Effector CD8-positive, alpha-beta T cell (primary cell): ENCODE measurements at places on chromosomes 16 and 17.

DNA sequence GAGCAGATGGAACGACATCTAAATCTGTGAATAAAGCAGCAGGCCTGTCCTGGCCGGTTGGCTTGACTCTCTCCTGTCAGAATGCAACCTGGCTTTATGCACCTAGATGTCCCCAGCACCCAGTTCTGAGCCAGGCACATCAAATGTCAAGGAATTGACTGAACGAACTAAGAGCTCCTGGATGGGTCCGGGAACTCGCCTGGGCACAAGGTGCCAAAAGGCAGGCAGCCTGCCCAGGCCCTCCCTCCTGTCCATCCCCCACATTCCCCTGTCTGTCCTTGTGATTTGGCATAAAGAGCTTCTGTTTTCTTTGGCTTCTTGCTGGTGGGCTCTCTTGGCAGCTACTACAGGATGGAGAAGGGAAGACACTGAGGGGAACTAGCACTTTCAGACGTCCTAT, 4.1 kb upstream of the RSAD1 start:
- no peak for DNase-seq

DNA sequence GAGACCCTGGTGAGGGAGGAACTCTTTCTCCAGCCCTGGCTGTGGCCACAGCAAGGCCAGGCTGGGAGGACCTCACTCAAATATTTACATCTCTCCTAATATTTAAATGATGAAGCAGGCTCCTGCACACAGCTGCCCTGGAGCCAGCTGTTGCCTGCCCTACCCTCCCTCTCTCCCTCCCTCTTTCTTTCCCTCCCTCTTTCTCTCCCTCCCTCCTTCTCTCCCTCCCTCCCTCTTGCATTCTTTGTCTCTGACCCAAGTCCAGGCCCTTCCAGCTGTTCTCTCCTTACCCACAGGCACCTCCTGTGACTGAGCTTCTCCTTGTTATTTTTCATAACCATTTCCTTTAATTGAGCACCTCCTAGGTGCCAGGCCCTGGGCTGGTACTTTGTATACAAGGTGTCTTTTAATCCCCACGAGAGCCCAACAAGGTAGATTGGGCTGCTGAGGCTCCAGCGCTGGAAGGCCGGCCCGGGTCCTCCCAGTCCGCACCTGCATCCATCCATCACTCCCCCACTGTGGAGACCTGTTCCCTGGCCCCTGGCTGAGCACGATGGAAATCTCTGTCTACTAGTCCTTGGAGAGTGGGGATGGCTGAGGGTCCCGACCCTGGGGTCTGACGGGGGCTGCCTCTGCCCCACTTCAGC, 242.3 kb downstream of the SEC14L1 start:
- no peak for DNase-seq

DNA sequence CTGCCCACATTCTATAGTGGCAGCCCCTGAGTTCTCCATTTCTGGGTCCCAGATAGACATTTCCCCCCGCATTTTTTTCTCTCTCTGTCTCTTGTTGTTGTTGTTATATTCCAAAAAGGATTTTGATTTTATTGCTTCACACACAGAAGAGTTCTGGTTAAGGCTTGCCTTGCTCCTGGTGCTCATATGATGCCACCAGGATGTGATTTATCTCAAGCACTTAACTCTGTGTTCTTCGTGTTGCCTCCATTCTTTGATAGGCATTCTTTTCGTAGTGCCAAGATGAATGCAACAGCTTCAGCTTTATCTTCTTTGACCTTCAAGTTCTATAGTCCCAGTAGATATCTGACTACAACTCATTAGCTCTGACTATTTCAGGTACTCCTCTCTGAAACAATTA, 9.1 kb downstream of the ITGA3 start:
- no peak for DNase-seq

DNA sequence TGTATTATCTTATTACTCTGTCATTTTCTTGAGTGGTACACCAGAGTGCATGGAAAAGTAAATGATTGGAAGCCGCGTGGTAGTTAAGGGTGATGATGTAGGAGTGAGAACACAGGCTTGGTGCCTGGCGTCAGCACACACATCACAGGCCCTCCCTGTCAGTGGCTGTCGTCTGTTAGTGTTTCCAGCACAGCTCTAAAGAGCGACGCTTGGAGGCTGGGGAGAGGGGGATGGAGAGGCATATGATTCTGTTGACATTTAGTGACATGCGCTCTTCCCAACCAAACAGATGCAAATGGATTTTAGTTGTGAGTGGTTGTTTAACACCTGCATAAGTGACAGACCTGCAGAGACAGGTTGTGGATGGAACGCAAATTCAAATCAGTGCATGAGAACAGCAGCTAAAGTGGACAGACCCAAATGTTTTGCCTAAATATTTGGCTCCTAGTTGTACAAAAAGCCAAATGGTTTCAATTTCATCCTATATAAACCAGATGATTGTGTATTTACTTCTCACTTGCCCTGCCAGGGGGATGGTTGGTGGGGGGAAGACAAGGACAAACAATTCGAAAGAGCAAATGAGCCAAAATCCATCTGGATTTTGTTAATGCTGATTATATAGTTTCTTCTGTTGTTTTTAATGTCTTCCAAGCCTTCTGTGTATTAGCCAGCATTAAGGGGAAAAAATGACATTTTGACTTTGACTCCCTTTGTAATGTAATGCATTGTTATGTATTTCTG, 222.3 kb downstream of the WWOX start:
- no peak for DNase-seq

GRCh38 chr16:86215979-86216585, 294.2 kb upstream of the FOXF1 start:
- no peak for DNase-seq

GRCh38 chr17:81621494-81622130, 15.3 kb downstream of the NPLOC4 start:
- DNase-seq, result no peak

GRCh38 chr16:68446681-68447652, 1.3 kb downstream of the SMPD3 start:
- DNase-seq, result no peak

GRCh38 chr17:75933808-75934207, 7.0 kb downstream of the FBF1 start:
- no peak for DNase-seq

DNA sequence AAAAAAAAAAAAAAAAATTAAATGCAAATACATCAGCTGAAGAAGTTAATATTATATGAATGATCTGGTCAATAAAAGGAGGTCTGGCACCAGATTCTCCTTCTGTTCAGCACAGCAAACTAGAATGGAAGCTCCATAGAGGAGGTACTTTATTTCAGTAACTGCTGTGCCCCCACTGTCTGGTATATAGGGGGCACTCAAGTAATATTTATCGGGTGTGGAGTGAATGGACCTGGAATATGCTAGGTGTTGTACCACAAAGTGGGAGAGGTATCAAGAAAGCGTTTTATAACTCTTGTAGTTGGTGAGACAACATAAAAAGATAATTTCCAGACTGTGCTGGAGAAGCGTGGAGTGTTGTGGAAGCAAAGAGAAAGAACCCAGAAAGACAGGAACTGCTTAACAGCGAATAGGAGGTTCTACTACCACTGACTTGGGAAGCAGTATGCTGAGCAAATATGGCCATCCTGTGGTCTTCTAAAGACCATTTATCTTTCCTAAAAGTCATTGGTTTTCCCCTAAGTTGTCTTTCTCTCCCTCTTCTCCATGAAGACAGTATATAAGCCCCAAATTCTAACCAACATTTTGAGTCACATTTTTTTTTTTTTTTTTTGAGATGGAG, 12.2 kb upstream of the PRKCA start:
- no peak for DNase-seq

DNA sequence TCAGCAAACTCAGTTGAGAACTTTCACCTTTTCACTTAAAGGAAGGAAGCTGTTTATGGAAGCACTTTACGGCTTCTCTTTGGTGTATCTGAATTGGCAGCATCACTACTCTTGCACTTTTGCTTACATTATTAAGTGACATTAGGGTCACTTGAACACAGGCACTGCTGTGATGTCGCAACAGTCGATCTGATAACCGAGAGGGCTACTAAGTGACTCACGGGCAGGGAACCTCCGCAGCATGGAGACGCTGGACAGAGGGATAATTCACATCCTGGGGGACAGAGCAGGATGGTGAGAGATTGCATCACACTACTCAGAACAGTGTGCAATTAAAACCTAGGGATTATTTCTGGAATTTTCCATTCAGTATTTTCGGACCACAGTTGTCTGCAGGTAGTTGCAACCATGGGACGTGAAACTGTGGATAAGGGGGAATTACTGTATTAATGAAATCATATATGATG, 56.5 kb downstream of the DNAH2 start:
- DNase-seq, result no peak

DNA sequence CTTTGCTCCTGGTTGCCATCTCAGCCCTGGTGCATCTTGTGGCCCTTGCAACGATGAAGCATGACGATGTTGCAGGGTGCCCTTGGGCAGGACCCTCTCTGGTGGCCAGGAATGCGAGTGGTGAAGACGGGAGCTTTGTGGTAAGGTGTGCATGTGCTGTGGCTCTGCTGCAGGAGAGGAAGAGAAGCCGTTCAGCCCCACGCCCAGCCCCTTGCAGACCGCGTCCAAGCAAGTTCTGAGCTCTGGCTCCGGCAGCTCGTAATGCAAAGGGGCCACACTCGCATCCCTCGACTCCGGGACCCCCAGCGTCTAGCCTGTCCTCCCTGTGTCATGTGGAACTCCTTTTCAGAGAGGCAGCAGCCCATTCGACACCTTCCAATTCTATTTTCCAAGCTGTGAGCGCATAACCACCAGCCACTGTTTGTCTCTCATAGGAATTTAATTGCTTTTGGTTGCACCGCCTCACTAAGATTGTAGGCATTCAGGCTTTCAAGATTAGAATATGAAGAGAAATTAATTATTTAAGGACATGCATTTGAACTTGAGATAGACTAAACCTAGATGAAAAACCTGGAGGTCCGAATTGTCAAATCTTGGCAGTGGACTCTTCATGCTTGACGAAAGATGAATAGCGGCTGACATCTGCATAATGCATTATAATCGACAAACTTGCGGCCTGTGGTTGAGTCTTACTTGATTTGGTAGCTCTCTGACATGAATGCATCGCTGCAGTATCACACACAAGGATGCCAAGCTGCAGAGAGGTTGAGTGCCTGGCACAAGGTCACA, 21.1 kb upstream of the KCNG4 start:
- DNase-seq, result no peak

DNA sequence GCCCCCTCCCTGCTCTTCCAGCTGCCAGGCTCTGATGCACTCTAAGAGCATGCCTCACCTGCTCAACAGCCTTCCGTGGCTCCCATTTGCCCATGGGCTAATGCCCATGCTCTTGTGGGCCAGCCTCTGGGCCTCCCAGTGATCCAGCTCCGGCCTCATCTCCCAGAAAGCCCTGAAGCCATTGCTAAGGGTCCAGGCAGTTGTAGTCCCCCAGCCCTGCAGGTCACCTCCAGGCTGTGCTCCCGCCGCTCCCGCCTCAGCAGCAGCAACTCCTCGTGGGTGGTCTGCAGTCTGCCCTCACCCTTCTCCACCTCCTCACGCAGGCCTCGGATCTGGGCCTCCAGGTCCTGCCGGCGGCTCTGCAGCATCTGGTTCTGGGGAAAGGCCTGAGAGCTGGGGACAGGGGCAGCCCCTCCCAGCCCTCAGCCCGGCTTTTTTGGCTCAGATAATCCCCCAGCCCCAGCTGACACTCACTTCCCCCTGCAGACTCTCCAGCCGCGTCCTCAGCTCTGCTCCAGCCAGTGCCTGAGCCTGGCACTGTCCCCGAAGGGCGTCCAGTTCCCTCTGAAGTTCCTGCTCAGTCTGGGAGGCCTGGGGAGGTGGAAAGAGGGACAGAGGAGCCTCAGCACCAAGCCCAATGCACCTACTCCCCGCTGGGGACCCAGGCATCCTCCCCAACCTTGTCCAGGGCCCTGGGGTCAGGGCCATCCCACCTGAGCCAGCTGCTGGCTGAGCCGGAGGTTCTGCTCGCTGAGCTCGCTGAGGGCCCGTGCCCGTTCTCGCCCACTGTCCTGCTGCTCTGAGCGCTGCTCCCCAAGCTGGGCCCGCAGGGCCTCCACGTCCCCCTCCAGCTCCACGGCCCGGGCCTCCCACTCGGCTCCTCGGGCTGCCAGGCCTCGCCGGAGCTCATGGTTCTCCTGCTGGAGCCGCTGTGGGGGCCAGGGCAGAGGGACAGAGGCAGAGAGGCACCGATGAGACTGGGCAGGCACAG, 6.2 kb downstream of the BICDL2 start:
- no peak for DNase-seq

DNA sequence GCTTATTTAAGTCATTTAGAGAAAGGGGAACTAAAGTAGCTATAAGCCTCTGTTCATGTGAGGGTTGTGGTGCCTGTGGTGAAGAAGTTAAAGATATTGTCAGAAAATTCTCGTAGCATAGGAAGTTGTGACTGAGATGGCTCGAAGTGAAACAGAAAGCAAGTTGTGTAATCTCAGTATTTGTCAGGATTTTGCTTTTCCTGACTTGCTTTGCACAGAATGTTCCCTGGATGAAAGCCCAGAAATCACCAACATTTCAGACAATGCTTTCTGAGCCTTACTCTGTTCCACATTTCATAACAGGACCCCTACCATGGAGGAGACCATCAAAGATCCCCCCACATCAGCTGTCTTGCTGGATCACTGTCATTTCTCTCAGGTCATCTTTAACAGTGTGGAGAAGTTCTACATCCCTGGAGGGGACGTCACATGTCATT, 10.6 kb downstream of the CALCOCO2 start:
- no peak for DNase-seq

GRCh38 chr16:31916056-31916488, 42.5 kb downstream of the ZNF267 start:
- no peak for DNase-seq

GRCh38 chr16:27499659-27500055, 50.1 kb downstream of the GTF3C1 start:
- DNase-seq, result no peak

DNA sequence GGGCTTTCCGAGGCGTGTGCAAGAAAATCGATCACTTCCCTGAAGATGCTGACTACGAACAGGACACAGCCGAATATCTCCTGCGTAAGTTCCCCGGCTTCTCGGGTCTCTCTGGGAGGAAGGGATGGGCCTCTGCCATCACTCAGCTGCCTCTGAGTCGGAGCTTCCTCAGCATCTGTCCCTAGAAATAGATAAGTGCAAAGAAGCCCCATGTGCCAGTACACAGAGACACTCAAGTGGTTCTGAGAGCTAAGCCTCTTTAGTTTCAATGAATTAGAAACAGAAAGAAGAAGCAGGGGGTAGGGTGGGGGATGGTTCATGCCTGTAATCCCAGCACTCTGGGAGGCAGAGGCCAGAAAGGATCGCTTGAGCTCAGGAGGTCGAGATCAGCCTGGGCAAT, 90.6 kb downstream of the CACNG3 start:
- no peak for DNase-seq

GRCh38 chr16:278863-279366, 1.5 kb upstream of the ARHGDIG start:
- DNase-seq, result no peak

DNA sequence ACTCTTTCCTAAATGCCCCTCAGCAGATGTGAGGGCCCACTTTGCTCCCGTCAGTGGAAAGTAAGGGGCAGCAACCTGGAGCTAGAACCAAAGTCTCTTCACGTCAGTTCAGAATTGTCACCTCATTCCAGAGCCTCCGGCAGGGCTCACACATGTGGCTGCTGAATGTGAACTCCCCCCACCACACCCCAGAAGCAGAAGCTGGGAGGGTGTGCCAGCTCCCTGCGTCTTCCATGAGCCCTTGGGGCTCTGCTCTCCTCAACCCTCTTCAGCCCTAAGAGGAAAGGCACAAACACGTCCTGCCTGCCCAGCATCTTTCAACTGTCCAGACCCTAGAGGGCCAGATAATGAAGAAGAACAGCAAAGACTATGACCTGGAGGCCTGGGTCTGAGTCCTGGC, 105.3 kb downstream of the SALL1 start:
- DNase-seq, result no peak
